ELF-1 (cell line): ENCODE measurements at places on chromosomes 3 and 15.

DNA sequence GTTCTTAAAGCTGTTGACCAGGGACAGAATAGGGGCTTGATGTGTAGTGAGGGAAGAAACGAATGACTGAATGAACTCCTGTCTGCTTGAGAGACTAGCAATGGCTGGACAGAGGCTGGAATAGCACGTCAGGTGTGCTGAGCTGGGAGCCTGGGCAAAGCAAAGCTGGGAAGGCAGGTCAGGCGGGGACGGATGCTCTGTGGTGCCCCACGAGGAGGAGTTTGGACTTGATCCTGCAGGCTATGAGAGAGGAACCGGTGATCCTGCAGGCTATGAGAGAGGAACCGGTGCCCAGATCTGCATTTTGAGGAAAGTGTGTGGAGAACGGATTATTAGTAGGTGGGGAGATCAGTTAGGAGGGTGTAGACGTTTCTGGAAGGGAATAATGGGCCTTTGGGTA lies 31.3 kb upstream of the PSTPIP1 start:
- DNase-seq, result peak; percentile 45

GRCh38 chr3:157409516-157409915 lies 27.1 kb upstream of the PTX3 start:
- DNase-seq, result no peak

DNA sequence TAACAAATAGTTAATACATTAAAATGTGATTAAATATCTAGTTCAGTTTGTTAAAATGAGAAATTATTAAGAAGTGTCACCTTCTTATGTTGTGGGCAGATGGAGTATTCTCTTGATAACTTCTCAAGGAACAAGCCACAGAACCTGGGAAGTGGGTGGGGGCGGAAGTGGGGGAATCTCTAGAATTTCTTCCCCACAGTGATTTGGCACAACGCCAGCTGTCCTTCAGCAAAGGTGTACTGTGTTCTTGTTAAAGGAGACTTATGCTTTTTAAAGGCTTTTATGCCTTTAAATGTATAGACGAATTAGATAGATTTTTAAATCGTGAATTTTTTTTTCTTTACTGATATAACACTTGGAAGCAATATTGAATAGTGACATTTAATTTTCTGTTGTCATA lies 42.4 kb downstream of the SEC22A start:
- DNase-seq, result no peak

DNA sequence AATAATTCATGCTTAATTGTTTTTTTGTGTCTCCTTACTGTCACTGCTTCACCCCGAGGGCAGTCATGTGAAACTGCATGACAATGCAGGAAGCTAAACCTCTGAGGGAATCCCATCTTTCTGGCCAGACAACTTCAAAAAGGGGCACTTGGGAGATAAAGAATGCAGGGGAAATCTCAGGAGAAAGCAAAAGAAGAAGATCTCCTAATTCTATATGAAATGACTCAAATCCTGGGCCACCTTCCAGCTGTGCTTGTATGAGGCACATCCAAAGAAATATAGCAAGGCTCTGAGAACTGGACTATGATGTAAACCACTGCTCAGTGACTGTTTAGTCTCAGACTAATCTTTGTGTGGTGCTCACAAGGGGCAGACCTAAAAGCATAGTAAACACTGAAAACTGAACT lies 22.6 kb upstream of the UMPS start:
- peak; percentile 85 for DNase-seq

DNA sequence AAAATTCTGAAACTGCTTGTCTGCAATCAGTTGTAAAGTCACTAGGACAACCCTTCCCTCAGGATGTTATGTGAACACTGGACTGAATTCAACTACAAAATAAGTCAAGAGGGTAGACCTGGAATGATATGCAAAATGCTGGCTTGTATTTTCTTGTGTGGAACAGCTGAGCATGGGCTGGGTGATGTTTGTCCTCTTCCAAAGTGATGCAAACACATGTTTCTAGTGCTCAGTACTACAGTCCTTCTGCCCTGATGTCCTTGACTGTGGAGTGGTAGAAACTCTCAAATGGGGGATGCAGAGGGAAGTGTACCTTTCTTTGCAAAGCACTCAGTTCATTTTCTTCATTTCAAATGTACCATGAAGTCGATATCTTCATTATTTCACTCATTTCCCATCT lies 258.6 kb downstream of the THSD4 start:
- no peak for DNase-seq

DNA sequence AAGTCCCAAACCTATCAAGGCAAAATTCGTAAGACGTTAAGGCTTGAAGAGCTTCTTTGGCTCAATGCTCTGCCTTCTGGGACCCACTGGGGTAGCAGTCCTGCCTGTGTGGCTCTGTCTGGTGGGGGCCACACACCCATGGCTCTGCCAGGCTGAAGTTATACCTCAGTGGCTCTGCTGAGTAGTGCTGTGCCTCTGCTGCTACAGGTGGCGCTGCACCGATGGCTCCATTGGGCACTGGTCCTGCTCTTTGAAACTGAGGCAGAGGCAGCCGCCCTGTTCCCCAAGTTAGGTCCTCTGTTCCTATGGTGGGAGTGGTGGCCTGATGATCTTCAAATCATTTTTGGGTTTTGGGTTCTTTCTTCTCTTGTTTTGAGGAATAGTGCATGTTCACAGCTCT lies 68.0 kb upstream of the AP4E1 start:
- no peak for DNase-seq

DNA sequence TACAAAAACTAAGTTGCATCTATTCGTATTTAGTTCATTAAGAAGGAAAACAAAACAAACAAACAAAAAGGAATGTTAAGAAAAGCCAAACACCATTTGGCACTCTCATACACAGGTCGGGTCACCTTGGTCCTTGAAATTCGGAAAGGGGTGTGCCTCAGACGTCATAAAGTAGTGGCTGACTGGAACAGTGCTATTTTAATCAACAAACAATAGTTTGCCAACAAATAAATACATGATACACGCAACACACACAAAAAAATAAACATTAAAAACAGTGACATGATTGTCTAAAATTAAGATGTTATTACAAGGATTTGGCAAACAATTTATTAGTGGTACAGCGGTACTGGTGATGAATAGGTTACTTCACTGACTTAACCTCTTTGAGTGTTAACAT lies 579.6 kb downstream of the MECOM start:
- no peak for DNase-seq

DNA sequence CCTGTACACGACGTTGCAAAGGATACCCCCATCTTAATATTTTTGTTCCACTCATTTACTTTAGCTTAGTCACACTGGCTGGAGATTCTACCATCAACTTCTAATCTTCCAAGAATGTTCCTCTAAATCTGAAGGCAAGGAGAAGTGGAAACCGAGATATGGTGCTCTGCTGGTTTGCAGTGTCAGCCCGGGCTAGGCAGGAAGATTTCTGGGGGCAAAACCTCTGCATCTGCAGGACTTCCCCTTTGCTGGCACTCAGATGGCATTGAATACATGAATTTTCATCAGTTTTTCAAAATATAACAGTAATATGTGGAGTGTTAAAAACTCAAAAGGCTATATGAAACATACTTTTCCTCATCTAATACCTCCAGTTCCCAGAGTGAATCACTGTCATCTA lies 240.4 kb downstream of the RPLP1 start:
- DNase-seq, result no peak

- DNase-seq, result peak; percentile 89
Observed at GRCh38 chr15:52257734-52258062, 37.9 kb downstream of the MYO5C start.

DNA sequence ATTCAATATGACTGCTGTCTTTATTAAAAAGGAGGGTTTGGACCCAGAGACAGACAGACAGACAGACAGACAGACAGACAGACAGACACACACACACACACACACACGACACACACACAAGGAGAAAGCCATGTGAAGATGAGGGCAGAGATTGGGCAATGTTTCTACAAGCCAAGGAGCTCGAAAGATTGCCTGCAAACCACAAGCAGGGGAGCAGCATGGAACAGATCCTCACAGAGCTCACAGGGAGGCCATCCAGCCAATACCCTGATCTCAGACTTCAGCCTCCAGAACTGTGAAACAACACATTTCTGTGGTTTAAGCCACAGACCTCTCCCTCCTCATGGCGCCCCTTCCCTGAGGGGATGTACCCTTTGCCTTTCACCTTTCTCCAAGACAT lies 35.8 kb upstream of the ABHD2 start:
- DNase-seq, result no peak

GRCh38 chr3:32366638-32367397 lies 24.8 kb upstream of the CMTM7 start:
- DNase-seq, result no peak

DNA sequence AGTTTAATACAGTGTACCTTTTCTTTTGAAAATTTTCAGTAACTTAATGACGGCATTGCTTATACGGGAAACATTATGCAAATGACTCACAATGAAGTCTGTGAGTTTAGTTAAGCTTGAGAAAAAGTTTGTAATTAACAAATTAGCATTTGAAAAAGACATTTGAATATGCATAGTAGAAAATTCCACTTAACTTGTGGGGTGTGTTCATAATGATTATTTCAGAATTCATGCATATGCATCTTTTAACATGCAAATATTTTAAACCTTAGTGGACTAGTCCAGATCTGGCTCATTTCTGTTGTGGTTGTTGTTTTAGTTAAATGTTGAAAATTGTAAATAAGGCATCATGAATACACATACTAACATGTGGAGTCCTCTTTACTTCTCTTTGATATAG lies 239.4 kb downstream of the ROBO2 start:
- DNase-seq, result no peak

DNA sequence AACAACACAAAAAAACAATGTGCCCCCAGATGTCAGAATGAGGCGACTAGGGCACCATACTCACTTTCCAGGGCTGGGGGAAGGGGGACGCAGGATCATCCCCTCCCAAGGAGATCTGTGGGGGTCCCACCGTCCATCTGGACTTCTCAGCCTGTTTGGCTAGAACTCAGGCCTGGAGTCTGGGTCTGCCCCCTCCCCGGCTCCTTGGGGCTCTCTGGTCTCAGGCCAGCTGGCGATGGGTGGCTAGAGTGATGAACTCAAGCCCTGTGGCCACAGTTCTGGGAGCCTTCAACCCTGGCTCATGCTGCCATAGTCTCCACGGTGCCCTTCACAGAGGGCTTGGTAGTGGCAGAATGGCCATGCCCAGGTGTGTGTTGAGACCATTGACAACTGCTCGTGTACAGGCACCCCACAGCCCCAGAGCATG lies 13.6 kb downstream of the ZBTB47 start:
- no peak for DNase-seq

GRCh38 chr15:49185473-49185872 lies 15.4 kb downstream of the GALK2 start:
- no peak for DNase-seq

GRCh38 chr15:48465410-48465809 lies 134.2 kb downstream of the DUT start:
- no peak for DNase-seq

GRCh38 chr3:142853270-142854168 lies 35.4 kb downstream of the PCOLCE2 start:
- DNase-seq, result no peak

DNA sequence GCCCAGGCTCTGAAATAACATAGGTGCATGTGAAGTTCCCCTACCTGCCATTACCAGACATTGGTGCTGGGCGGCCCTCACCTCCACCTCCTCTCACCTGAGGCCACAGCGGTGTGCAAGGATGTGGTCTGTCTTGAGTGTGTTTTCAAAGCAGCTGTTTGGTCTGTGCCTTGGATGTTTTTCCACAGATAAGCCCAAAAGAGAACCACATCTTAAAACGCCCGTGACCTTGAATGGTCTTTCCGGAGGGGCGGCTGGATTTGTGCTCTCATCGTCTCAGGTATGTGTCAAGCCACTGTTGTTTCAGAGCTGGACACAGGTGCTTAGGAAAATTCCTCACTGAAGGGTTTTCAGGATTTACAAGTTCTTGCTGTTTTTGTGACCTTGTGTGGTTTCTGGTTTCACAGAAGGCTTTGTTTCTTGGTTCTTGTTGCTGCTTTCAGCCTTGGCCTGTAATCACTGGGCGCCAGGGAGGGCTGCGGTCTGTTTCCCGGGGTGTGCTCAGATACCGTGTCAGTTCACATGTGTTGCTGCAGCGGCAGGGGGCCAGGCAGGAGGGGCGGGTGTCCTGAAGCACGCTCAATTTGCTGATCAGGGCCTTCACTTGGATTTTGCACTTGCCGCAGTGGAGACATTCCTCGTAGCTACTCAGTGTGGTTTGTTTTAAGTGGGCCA lies 128.4 kb downstream of the IGF1R start:
- peak; percentile 79 for DNase-seq

DNA sequence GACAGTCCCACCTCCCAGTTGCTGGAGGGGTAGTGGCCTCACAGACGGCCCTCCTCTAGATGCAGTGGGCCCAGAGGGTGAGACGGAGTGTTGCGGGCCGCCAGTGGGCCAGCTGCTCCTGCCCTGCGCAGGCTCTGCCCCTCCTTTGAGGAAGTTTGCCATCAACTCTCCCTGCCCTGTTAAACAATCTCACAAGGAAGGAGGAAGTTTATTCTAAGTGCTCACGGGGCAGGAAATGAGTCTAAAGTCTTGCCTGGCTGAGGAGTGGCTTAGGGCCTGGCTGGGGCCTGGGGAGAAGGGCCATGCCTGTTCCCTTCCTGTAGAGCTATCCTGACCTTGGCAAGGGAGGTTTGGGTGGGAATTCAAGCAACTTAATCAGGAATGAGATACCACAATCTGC lies at the start of gene FAM3D:
Gene FAM3D (minus strand): TSS at position 92 of the 400 bp plus-strand sequence. CDS start 11,211 bp downstream, outside the sequence.
- DNase-seq, result no peak

DNA sequence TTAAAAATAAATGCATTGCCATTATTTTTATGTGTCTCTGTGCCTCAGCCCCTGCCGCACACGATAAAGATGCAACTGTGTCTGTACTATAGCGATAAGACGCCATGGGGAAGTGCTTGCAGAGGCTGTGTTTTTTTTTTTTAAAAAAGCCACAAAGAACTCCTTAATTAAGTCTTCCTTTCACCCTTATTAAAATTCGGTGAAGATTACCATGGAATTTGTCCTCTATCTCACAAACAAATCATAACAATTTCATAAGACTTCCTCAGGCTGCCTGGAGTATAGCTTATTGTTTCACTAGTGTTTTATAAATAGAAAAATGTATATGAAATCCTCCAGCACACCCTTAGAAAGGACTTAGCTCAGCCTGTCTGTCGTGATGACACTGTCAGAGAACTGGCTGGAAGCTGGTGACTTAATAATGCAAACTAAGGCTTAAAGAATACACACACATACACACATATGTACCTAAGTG lies 374.8 kb upstream of the SLCO3A1 start:
- no peak for DNase-seq

GRCh38 chr15:25438601-25439368 lies at the start of gene UBE3A:
TSS of gene UBE3A (minus strand) at chr15:25439024. CDS start at chr15:25409107, 29,917 bp downstream.
- DNase-seq, result peak; percentile 94

- no peak for DNase-seq
Observed at GRCh38 chr3:33438881-33439545, 1.2 kb downstream of the UBP1 start.
